Type B pancreatic cell (in vitro differentiated cells): ENCODE measurements at places on chromosomes 12 and 14. TPM values are rescaled to one million over a fixed set of nuclear protein-coding genes. Genes with fewer than 3 reads are reported as not detected.

Gene TPH2
- 0.45 TPM in 1 of 2 replicates, not detected in the other for total RNA-seq

Gene KCNC2
- total RNA-seq = 1.3 and 2.5 TPM in 2 replicates

GRCh38 chr12:104971306-104971705 is 13.2 kb upstream of the SLC41A2 start:
- no peak overlapping the region for H3K4me3 ChIP-seq
- no peak for DNase-seq
- H3K4me1 ChIP-seq = no peaks in the 10 kb centered on the region
- H3K27me3 ChIP-seq = no peaks in the 10 kb centered on the region

DNA sequence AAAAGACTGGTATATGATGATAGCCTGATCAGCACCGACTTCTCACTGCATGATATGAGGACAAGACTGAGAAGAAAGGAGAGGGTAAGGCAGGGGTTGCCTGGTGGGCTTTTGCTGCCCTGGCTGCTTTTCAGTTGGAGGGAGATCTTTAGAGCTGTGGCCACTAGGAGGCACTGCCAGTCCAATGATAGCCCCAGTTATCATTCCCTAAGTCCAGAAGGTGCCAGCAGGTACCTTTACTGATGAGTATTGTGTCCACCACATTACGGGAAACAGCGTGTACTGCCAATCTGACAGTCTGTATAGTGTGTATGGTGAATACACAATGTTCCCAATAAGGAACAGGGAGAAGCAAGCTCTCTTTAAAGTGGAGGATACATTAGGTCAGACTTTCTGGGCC is 55.8 kb upstream of the CCDC175 start:
- no peaks in the 10 kb centered on the region for H3K36me3 ChIP-seq
- DNase-seq = no peak
- peaks cover 63% of the 10 kb centered on the region for H3K27me3 ChIP-seq
- peak overlapping the region; percentile 3 for H3K4me3 ChIP-seq

- no peaks in the 10 kb centered on the region for H3K4me1 ChIP-seq
- no peaks in the 10 kb centered on the region for H3K27me3 ChIP-seq
- H3K36me3 ChIP-seq = no peaks in the 10 kb centered on the region
- H3K27ac ChIP-seq = no peak overlapping the region
Observed at GRCh38 chr12:88703790-88704189, 123.5 kb upstream of the KITLG start.

- DNase-seq = no peak
- no peak overlapping the region for H3K4me3 ChIP-seq
- H3K27ac ChIP-seq = no peak overlapping the region
- H3K27me3 ChIP-seq = peaks cover 47% of the 10 kb centered on the region
Observed at GRCh38 chr14:95915330-95915729, 38.7 kb downstream of the TUNAR start.

GRCh38 chr12:24111086-24111485 is 161.6 kb upstream of the SOX5 start:
- H3K27ac ChIP-seq = no peak overlapping the region
- H3K4me3 ChIP-seq = no peak overlapping the region
- H3K4me1 ChIP-seq = no peaks in the 10 kb centered on the region
- H3K27me3 ChIP-seq = peaks cover 11% of the 10 kb centered on the region
- H3K36me3 ChIP-seq = no peaks in the 10 kb centered on the region
- no peak for DNase-seq

- H3K27me3 ChIP-seq = no peaks in the 10 kb centered on the region
- peaks cover 18% of the 10 kb centered on the region for H3K36me3 ChIP-seq
- no peaks in the 10 kb centered on the region for H3K4me1 ChIP-seq
- DNase-seq = no peak
Observed at GRCh38 chr12:15532364-15532977, 210.2 kb downstream of the PTPRO start.
